Naive thymus-derived CD4-positive, alpha-beta T cell (primary cell): ENCODE measurements at places on chromosomes 4 and X. TPM values are rescaled to one million over a fixed set of nuclear protein-coding genes. Genes with fewer than 3 reads are reported as not detected.

SLC26A1 gene
- not detected for total RNA-seq

GRCh38 chr4:15455290-15455689, 14.4 kb upstream of the CC2D2A start:
- H3K36me3 ChIP-seq, result no peaks in the 10 kb centered on the region
- H3K4me3 ChIP-seq, result no peak overlapping the region
- H3K27ac ChIP-seq, result no peak overlapping the region
- H3K4me1 ChIP-seq, result no peaks in the 10 kb centered on the region
- DNase-seq, result no peak

DNA sequence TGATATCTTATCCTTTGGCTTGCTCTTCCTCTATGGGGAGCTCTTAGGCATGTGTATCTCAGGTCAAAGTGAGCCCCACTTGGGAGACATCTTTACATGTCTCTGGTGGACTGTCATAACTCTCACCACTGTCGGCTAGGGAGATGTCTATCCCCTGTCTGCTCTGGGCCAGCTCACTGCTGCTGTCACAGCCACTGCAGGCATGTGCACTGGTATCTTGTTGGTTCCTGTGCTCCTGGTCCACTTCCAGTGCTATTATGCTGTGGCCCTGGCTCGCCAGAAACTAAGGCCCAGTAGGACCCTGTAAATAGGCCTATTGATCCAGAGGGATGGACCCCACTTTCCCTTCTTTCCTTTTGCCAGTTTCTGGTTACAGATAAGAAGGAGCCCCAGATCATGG, 56.6 kb upstream of the LAS1L start:
- peaks cover 11% of the 10 kb centered on the region for H3K4me1 ChIP-seq
- H3K36me3 ChIP-seq, result no peaks in the 10 kb centered on the region
- no peaks in the 10 kb centered on the region for H3K27me3 ChIP-seq
- DNase-seq, result no peak
- no peak overlapping the region for H3K27ac ChIP-seq
- no peak overlapping the region for H3K4me3 ChIP-seq

DNA sequence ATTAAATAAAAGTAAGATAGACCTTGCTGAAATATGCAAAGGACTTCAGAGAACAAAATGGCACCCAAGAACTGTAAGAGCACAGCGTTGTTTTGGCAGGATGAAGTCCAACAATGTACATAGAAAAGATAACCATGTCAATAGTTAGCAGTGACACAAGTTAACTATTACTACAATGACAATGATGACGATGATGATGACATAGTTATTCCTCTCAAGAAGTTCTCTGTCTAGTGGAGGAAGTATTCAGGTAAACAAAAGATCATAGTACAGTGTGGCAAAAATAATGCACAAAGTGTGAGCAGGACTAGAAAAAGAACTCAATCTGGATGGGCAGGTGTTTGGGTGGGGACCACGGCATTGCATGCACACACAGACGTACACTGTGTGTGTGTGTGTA, 75.3 kb upstream of the STIM2 start:
- no peak for DNase-seq
- H3K27me3 ChIP-seq, result no peaks in the 10 kb centered on the region
- no peaks in the 10 kb centered on the region for H3K4me1 ChIP-seq
- no peak overlapping the region for H3K27ac ChIP-seq

USP17L26 gene
- not detected for total RNA-seq

DNA sequence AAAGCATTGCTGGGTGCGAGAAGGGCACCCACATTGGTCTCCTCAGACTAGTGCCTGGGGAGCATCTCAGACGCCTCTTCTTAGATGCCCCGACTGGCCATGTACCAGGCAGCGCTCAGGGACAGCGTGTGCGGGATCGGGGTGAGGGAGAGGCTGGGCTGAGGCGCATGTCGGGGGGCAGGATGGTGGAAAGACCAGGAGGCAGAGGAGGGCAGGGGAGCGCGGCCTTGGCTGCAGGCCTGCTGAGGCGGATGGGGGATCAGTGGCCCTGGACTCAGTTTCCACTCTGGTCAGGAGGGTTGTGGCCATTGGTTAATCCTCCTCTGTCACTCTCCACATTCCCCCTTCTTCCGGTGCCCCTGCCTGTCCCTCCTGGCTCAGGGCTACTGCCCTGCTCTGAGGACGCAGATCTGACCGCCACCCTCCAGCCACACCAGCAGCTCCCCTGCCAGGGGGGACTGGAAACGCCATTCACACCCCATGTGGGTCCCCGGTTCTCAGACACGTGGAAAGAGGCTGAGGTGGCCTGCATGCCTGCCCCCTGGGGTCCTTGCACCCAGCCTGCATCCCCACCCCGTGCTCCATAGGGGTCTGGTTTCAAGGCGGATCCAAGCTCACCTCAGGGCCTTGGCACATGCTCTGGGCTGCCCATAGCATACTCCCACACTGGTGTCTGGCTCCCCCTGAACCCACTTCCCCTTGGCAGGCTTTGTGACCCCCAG, 105.9 kb downstream of the CPZ start:
- no peak overlapping the region for H3K4me3 ChIP-seq
- no peaks in the 10 kb centered on the region for H3K4me1 ChIP-seq
- H3K36me3 ChIP-seq, result no peaks in the 10 kb centered on the region
- DNase-seq, result no peak

RPS3A gene
- total RNA-seq, result 5,358 TPM

IQSEC2 gene
- total RNA-seq, result 1.00 TPM

DNA sequence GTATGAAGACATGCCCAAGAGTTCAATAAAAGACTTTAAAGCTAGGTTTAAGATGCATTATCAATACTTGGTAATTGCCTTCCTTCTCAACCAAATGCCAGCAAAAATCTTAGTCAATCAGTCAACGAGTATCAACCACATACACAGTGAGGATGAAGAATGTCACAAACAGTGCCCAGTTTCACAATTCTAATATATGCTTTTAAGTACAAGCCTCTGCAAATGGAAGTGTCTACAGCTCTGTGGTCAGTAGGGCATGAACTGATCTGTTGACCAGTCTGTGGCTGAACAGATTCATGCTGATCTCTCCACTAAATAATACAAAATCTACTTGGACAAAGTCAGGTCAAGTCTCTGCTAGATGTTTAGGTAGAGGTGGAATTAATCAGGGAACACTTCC, 27.9 kb downstream of the PPARGC1A start:
- H3K4me3 ChIP-seq, result no peak overlapping the region
- no peaks in the 10 kb centered on the region for H3K4me1 ChIP-seq
- no peak overlapping the region for H3K27ac ChIP-seq
- no peaks in the 10 kb centered on the region for H3K27me3 ChIP-seq
- no peak for DNase-seq

TEX13B gene
- total RNA-seq, result not detected in 2 replicates

SCFD2 gene
- total RNA-seq, result 13.4 TPM

DNA sequence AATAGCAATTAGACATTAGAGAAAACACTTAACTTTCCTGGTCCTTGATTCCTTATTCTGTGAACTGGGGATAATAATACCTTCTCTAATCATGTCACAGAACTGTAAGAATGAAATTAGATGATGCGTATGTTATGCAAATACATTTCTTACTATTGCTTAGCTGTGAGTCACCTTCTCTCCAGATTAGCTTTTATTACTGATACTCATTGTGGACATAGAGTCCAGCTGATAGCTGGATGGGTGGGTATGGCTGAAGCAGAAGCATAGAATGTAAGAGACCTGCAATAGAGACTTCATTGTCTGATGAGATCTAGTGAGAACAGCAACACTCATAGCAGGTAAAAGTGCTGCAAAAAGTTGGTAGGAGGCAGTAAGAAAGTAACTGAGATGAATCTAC, 437.2 kb upstream of the ZFP42 start:
- H3K27ac ChIP-seq, result no peak overlapping the region
- no peaks in the 10 kb centered on the region for H3K27me3 ChIP-seq
- no peaks in the 10 kb centered on the region for H3K4me1 ChIP-seq
- no peak for DNase-seq
- no peak overlapping the region for H3K4me3 ChIP-seq
- no peaks in the 10 kb centered on the region for H3K36me3 ChIP-seq

- H3K4me1 ChIP-seq, result no peaks in the 10 kb centered on the region
- no peak for DNase-seq
- H3K36me3 ChIP-seq, result peaks cover 5% of the 10 kb centered on the region
- no peak overlapping the region for H3K27ac ChIP-seq
Observed at GRCh38 chr4:17492876-17493275, 19.0 kb downstream of the QDPR start.

FGG gene
- not detected for total RNA-seq

IRS4 gene
- not detected in 2 replicates for total RNA-seq

DNA sequence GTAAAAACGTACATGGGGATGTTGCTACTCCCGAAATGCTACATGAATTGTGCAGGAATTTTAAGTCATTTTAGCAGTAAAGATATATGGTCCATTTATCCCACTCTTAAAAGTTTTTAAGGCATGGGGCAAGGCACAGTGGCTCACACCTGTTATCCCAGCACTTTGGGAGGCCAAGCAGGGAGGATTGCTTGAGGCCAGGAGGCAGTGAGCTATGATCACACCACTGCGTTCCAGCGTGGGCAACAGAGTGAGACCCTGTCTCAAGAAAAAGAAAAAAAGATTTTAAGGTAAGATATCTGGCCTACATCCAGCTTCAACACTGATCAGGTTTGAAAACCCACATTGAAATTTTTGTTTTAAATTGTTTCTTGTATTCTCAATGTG, 1.2 kb upstream of the SEC24D start:
- H3K27me3 ChIP-seq, result no peaks in the 10 kb centered on the region
- no peak for DNase-seq
- H3K27ac ChIP-seq, result peak overlapping the region; percentile 87
- no peaks in the 10 kb centered on the region for H3K4me1 ChIP-seq

SMIM31 gene
- not detected in 2 replicates for total RNA-seq

DNA sequence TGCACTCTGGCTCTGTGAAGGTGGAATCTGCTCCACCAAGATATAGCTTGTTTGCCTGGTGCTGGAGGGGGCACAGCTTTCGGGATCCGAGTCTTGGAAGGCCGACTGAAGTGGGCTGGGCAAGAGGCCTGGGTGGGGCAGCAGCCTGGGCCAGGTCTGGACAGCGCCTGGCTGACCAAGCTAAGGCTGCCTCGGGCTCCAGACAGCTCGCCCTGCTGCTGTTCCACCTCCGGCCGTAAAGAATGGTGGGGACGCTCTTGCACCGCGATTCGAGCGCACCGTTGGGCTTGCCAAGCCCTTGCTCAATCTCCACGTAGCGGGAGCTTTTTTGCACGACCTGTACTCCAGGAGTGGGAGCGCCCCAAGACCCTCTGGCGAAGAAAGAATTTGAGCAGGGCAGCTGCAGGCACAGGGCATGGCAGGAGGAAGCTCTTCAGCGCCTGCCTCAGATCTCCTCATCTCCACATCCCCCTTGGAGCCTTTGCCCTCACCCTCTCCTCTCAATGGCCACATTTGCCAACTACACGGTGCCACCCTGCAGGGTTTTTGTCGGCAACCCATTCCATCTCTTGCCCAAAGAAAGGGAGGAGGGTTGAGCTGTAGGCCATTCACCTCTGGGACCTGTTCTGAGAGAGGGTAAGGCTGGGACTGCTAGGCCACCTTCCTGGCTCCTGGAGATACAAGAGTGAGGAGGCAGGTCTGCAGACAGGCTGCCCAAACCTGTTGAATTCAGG, 18.9 kb downstream of the CNGA2 start:
- H3K27me3 ChIP-seq, result no peaks in the 10 kb centered on the region
- no peaks in the 10 kb centered on the region for H3K4me1 ChIP-seq
- no peak overlapping the region for H3K27ac ChIP-seq
- H3K4me3 ChIP-seq, result no peak overlapping the region

CPLX1 gene
- 1.5 and 2.6 TPM in 2 replicates for total RNA-seq

DNA sequence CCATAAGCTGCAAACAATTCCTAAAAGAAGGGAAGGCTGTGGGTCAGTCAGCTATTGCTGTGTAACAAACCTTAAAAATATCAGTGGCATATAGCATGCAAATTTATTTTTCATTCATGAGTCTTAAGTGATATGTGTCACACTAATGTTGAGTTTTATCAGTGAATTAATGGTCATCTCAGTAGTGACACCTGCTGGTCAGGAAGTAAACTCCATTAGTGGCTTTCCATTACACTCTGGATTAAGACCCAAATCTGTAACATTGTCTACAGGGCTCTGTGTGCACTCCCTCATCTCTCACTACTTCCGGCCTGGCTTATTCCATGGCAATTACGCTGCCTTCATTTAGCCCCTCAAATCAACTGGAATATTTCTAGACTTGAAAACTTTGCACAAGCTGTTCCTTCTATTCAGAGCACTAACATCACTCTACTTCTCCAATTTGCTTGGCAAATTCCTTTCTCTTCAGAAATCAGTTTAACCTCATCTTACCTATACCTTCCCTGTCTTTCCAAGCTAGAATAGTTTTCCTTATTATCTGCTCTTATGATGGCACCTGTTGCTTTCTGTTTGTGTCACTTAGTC, 217.3 kb upstream of the TAPT1 start:
- no peaks in the 10 kb centered on the region for H3K27me3 ChIP-seq
- H3K27ac ChIP-seq, result no peak overlapping the region
- DNase-seq, result no peak
- H3K4me3 ChIP-seq, result no peak overlapping the region
- no peaks in the 10 kb centered on the region for H3K36me3 ChIP-seq

GRCh38 chr4:127229855-127230608, 402.7 kb upstream of the INTU start:
- no peaks in the 10 kb centered on the region for H3K36me3 ChIP-seq
- no peak for DNase-seq
- no peaks in the 10 kb centered on the region for H3K27me3 ChIP-seq
- no peak overlapping the region for H3K27ac ChIP-seq
- no peak overlapping the region for H3K4me3 ChIP-seq
- H3K4me1 ChIP-seq, result no peaks in the 10 kb centered on the region

GPR143 gene
- not detected in 2 replicates for total RNA-seq

DNA sequence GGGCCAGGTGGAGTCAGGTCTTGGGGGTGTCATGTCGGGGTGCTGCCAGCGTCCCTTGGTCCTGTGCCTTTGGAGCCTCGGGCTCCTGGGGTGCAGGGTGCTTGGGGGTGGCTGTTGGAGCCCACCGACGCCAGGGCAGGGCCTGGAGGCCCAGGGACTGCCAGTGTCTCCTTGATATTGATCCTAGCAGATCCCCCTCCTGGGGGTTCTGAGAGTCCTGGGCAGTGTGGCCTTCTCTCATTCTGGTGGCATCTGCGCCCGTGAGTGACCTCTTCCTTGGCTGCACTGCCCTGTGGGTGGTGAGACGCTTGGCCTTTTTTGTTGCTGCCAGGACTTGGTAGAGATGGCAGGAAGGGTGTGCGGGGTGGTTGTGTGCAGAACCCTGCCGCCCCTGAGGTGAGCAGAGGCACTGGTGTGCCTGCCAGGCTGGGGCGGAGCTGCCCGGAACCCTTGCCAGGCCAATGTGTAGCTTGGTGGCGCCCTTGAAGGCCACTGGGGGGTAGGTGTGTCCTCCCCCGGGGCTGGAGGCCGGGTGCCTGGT, 7.0 kb downstream of the NAT8L start:
- no peak overlapping the region for H3K27ac ChIP-seq
- no peaks in the 10 kb centered on the region for H3K36me3 ChIP-seq
- H3K4me1 ChIP-seq, result no peaks in the 10 kb centered on the region
- no peak overlapping the region for H3K4me3 ChIP-seq
- H3K27me3 ChIP-seq, result no peaks in the 10 kb centered on the region
- no peak for DNase-seq

GRCh38 chr4:152776352-152776751, 3.2 kb downstream of the TIGD4 start:
- no peaks in the 10 kb centered on the region for H3K27me3 ChIP-seq
- H3K27ac ChIP-seq, result no peak overlapping the region
- no peaks in the 10 kb centered on the region for H3K36me3 ChIP-seq
- no peak overlapping the region for H3K4me3 ChIP-seq
- DNase-seq, result no peak
- H3K4me1 ChIP-seq, result peaks cover 8% of the 10 kb centered on the region
